ENCODE measurements at places on chromosomes 7 and 10. TPM values are rescaled to one million over a fixed set of nuclear protein-coding genes. Genes with fewer than 3 reads are reported as not detected.

MYL10 gene
- not detected for total RNA-seq

ADIRF gene
- 21.6 TPM for total RNA-seq

TMEM236 gene
- total RNA-seq = 0.19 TPM

DNAJC30 gene
- 2.0 TPM for total RNA-seq

C7orf57 gene
- total RNA-seq = 0.09 TPM

PALD1 gene
- 25.0 TPM for total RNA-seq

MYOZ1 gene
- not detected for total RNA-seq

CTAGE15 gene
- 0.38 TPM for total RNA-seq

TBXAS1 gene
- 4.2 TPM for total RNA-seq

EBLN1 gene
- total RNA-seq = not detected

TMEM130 gene
- not detected for total RNA-seq

CPED1 gene
- total RNA-seq = 0.27 TPM

EPDR1 gene
- total RNA-seq = 14.8 TPM

CPVL gene
- not detected for total RNA-seq

SUPV3L1 gene
- total RNA-seq = 26.0 TPM

AGR3 gene
- not detected for total RNA-seq

CRHR2 gene
- total RNA-seq = not detected

LIPN gene
- total RNA-seq = not detected

SLC26A3 gene
- total RNA-seq = not detected

HYAL4 gene
- total RNA-seq = under 0.01 TPM

POLD2 gene
- total RNA-seq = 78.0 TPM

MINDY4 gene
- 4.0 TPM for total RNA-seq

STEAP4 gene
- total RNA-seq = not detected

VAX1 gene
- total RNA-seq = not detected

PRPS1L1 gene
- not detected for total RNA-seq

CDC14C gene
- not detected for total RNA-seq

OGDH gene
- total RNA-seq = 37.6 TPM

ATRNL1 gene
- total RNA-seq = 0.47 TPM

PTF1A gene
- not detected for total RNA-seq

TSPAN14 gene
- total RNA-seq = 67.5 TPM

NYAP1 gene
- total RNA-seq = 2.2 TPM

ZKSCAN5 gene
- total RNA-seq = 10.4 TPM

GATAD1 gene
- total RNA-seq = 18.0 TPM

OPALIN gene
- not detected for total RNA-seq

FGFBP3 gene
- total RNA-seq = 0.09 TPM

SFTPD gene
- total RNA-seq = not detected

ZP3 gene
- total RNA-seq = 1.1 TPM

PDGFA gene
- total RNA-seq = 76.9 TPM

HOXA6 gene
- total RNA-seq = 0.36 TPM

DPP6 gene
- not detected for total RNA-seq

AGAP9 gene
- total RNA-seq = 0.90 TPM

SLF2 gene
- total RNA-seq = 20.6 TPM

RP9 gene
- total RNA-seq = 14.6 TPM

GRM8 gene
- total RNA-seq = 0.09 TPM

PRSS37 gene
- not detected for total RNA-seq

DEPP1 gene
- 237 TPM for total RNA-seq

ITIH2 gene
- not detected for total RNA-seq

PPP1R9A gene
- 2.6 TPM for total RNA-seq

FAM25G gene
- not detected for total RNA-seq

JCAD gene
- total RNA-seq = 52.4 TPM

TEX36 gene
- total RNA-seq = not detected

PRSS58 gene
- total RNA-seq = not detected

CCDC146 gene
- total RNA-seq = 1.4 TPM

LEP gene
- under 0.01 TPM for total RNA-seq

INPP5A gene
- total RNA-seq = 27.1 TPM

PLCE1 gene
- total RNA-seq = under 0.01 TPM

CDHR3 gene
- total RNA-seq = 1.7 TPM

SFRP4 gene
- total RNA-seq = 0.09 TPM

Data from endothelial cell of coronary artery (primary cell).